Stimulated activated CD8-positive, alpha-beta memory T cell treated with anti-CD3 and anti-CD28 coated beads, Interleukin-15, amount 100 ng/mL, for 1 hour (primary cell): ENCODE measurements at places on chromosomes 7 and 10.

GRCh38 chr7:134182078-134182477 is 54.9 kb downstream of the LRGUK start:
- no peak for DNase-seq

GRCh38 chr10:80700252-80700651 is 162.6 kb downstream of the SH2D4B start:
- DNase-seq = no peak

DNA sequence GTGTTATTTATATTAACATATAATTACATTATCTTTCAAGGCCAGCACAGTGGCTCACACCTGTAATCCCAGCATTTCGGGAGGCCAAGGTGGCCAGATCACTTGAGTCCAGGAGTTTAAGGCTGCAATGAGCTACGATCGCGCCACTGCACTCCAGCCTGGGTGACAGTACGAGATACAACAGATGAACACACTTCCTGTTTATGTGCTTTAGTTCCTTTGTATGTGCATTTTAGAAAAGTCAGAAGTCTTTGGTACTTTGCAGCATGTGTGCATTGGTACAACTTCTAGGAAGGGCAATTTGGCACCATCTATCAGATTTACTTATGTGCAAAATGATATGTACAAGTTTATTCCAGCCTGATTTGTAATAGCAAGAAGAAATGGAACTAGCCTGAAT is 13.3 kb downstream of the SLC35G1 start:
- no peak for DNase-seq

DNA sequence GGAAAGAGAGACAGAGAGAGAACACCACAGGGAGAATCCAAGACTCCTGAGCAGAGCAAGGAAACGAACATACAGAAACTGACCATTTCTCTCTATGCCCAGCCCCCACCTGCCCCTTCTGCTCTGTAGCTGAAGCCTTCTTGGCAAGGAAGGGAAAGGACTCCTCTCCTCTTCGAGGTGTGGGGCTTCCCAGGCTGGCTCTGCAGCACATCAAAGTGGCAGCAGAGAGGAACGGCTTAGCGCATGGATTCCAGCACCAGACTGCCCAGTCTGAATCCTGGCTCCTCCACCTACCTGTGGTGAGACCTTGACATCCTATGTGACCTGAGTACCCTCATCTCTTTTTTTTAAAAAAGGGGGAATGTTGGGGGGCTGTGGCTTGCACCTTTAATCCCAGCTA is 69.4 kb downstream of the SH3PXD2A start:
- no peak for DNase-seq

DNA sequence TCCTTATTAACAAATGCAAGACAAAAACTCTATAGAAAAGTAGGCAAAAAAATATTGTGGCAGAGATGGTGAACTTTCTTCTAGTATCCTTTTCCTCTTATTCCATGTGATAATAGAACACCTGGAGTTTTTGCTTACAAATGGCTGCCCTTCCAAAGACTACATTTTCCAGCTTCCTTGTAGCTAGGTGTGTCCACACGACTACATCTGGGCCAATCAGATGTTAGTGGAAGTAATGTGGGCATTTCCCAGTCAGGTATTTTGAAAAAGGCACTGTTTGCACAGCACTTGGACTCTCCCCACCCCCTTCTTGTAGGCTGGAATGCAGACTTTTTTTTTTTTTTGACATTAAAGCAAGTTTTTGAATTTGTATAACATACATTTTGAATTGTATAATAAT is 105.5 kb upstream of the TBX20 start:
- DNase-seq = no peak
